ENCODE measurements at places on chromosomes 11 and 22. TPM values are rescaled to one million over a fixed set of nuclear protein-coding genes. Genes with fewer than 3 reads are reported as not detected.

SLC22A25 gene
- total RNA-seq, result not detected

GRCh38 chr11:16312233-16312765, 44.0 kb downstream of the SOX6 start:
- DNase-seq, result no peak

DNA sequence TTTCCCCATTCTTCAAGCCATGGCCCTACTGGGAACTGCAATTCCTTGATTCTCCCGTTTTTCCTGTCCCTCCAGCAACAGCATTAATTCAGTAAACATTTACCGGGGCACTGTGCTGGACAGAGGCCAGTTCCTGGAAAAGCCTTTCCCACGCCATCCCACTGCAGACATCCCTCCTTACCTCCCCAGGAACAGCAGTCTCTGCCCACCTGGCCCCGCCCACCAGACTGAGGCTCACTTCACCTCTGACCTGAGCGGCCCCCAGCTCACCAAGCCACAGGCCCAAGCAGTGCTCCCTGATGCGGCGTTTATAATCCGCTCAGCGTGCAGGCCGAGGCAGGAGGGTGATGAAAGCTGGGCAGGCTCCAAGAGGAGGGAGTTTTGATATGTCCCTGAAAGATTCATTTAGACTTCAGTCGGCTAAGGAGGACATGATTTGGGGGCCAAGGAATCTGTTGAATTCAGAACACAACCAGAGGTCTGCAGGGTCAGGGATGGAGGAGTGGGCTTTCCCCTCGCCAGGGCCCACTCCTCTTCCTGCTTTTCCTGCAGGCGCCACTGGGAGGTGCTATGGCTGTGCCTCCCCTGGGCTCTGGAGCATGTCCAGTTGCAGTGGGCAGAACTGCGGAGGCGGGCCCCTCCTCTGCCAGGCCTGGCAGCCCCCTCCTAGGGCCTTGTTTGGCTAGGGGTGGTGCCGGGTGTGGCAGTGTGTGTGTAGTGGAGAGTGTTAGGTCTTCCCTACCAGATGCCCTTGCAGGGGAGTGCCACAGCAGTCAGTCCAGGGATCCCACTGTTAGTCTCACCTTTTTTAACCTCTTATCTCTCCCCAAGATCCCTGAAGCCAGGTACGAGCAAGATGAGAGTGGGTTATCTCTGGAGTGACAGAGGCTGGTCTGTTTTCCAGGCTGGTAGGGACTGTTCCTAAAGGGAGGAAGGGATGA, 1.4 kb upstream of the TAGLN start:
- no peak for DNase-seq

- no peak for DNase-seq
These were observed 33.4 kb downstream of the ANO3 start for GRCh38 chr11:26365284-26365683.

- DNase-seq, result no peak
These were observed 74.2 kb upstream of the ZBED5 start for GRCh38 chr11:10931761-10932670.

CASP5 gene
- not detected for total RNA-seq

- no peak for DNase-seq
These were observed 23.4 kb downstream of the SYN3 start for GRCh38 chr22:33034753-33035152.

SAA4 gene
- total RNA-seq, result 0.27 TPM

TREH gene
- not detected for total RNA-seq

Data from fibroblast of the aortic adventitia (primary cell).